Activated CD4-positive, CD25-positive, alpha-beta regulatory T cell treated with anti-CD3 and anti-CD28 coated beads, Interleukin-2, amount 50 U/mL, for 24 hours (primary cell): ENCODE measurements at places on chromosomes 1 and 21.

- no peak for ATAC-seq
Measured at GRCh38 chr1:33141781-33142180, 40.1 kb downstream of the TRIM62 start.

DNA sequence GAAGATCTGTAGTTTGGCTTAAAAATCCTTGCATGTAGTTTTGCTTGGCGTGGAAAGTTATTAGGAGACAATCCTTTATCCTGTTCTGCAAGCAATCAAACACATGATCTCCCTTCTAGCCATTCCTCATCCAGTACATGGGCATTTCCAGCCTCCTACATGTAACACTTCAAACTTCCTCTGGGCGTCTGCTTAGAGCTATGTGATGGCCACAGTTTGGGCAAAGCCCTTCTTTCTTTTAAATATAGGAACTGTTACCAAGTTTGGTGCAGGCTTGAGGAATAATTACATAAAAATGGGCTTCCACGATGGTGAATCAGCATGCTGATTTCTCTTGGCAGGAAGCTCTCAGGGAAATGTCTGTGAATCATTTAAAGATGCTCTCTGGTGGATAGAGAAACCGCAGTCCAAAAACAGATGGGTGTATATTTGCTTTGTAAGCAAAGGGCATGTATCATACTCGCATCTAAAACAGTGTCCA is 176.9 kb upstream of the FMN2 start:
- no peak for ATAC-seq

GRCh38 chr1:218658269-218658668 is 313.1 kb downstream of the TGFB2 start:
- ATAC-seq, result no peak

GRCh38 chr1:93573940-93574469 is 107.6 kb downstream of the BCAR3 start:
- ATAC-seq, result no peak

GRCh38 chr1:232538224-232538942 is 91.5 kb downstream of the SIPA1L2 start:
- ATAC-seq, result no peak

- ATAC-seq, result no peak
Measured at GRCh38 chr1:6220236-6220635, 14.3 kb downstream of the RNF207 start.

DNA sequence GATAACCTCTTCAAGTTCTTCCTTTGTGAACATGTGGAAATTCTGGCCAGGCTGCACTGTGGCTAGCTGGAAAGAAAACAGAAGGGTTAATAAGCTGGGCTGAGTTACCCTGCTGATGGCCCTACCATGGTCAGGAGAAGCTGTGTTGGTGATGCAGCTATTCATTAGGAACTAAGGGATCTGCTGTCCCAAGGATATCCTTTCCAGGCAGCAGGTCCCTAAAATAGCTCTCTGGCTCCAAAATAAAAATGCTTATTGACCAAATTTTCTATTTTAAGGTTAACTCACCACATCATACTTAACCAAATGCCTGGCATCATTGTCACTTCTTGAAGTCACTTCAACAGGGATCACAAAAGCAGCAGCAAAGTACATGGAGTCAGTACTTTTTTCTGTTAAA is 4.3 kb upstream of the SORT1 start:
- ATAC-seq, result no peak

GRCh38 chr1:172670316-172670715 is 11.4 kb downstream of the FASLG start:
- ATAC-seq, result peak; percentile 41

DNA sequence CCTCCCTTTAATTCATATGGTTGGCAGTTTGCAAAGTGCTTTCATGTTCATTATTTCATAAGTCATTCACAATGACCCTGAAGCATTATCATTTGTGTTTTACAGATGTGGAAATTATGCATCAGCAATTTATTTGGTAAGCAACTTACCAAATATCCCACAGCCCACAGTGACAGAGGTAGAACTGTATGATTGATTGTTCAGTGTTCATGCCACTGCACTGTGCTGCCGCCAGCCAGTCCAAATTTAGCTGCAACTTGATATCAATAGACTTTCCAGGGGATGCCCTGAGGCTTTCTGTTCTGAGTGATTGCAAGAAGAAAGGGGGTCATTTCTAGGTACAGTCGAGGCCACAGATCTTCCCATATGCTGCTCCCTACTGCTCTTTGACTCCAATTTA is 380.3 kb downstream of the PLPP3 start:
- no peak for ATAC-seq

DNA sequence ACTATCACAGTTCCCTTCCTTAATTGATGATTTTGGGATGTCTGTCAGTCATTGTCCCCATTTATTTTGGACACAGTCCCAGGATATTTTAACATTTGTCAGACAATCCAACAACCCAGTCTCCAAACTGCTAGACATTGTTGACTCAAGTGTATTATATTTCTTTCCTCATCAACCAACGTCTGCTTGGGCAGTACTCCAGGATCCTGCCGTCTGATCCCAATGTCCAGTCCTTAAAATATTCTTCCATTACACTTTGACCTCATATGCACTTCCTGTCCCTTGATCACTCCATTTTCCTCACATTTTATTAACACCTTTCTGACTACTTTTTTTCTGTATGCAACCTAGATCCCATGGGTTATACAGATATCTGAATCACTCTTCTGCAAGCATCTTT is 39.8 kb upstream of the KIAA0040 start:
- ATAC-seq, result no peak

DNA sequence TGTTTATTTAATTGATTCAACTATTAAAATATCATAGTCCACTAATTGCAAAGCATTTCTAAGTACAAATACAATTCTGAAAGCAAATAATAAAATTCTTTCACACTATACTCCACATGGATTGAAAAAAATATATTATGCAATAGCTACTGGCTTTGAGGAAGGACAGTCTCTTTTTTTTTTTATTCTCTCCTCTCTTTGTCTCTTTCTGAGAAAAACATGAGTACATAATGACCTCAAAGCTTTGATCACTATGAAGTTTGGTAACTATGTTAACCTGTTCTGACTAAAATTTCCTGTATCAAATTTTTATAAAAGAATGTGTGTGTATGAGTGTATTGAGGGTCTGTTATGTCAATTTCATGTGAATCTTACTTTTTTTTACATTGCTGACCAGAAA is 96.2 kb downstream of the RGS2 start:
- ATAC-seq, result no peak

GRCh38 chr1:28417926-28418637 is 48.5 kb downstream of the PHACTR4 start:
- no peak for ATAC-seq

GRCh38 chr21:29453511-29453910 is 154.8 kb downstream of the BACH1 start:
- no peak for ATAC-seq

- ATAC-seq, result peak; percentile 86
Measured at GRCh38 chr1:110011527-110012041, 22.8 kb upstream of the STRIP1 start.

- ATAC-seq, result no peak
Measured at GRCh38 chr1:196324345-196324744, 283.9 kb downstream of the KCNT2 start.

- no peak for ATAC-seq
Measured at GRCh38 chr1:12339811-12340543, 110.1 kb downstream of the VPS13D start.
